ENCODE measurements at places on chromosomes 12 and 14. TPM values are rescaled to one million over a fixed set of nuclear protein-coding genes. Genes with fewer than 3 reads are reported as not detected.

DNA sequence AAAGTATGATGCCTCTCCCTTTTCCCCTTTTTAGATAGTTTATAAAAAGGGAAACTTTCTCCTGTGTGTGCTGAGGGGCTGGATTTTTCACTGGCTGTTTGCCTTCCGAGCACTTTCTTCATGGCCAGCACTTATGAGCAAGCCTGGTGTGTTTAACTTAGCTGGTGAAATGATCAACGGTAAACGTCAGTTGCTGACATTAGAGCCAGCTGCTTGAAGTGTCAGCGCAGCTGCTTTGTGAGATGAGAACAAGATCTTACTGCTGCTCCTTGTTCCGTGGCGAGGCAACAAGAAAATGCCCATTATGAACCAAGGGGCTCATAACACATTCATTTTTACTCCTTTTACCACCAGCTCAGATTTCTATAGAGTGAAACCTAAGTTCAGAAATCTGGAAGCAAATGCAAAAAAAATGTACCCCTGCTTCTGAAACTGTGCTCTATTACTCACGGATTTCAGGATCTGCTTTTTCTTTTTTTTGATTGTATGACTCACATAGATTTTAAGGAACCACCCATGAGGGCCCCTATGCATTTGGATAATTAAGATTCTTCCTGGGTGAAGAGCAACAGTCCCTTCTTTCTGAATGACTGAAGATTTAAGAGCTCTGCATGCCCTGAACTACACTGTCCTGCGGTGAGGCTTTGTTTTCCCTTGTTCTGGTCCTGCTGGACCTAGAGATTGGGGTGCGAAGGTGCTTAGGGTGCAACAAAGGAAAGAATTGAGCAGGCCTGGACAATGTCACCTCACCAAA, 74.3 kb upstream of the CPM start:
- no peak for DNase-seq

GRCh38 chr12:63802012-63802608, 22.4 kb downstream of the RXYLT1 start:
- no peak for DNase-seq

The FGD6 gene
- 0.78 TPM for polyA plus RNA-seq

- DNase-seq = peak; percentile 88
Measured at GRCh38 chr14:95515080-95515489, 1.4 kb downstream of the SYNE3 start.

DNA sequence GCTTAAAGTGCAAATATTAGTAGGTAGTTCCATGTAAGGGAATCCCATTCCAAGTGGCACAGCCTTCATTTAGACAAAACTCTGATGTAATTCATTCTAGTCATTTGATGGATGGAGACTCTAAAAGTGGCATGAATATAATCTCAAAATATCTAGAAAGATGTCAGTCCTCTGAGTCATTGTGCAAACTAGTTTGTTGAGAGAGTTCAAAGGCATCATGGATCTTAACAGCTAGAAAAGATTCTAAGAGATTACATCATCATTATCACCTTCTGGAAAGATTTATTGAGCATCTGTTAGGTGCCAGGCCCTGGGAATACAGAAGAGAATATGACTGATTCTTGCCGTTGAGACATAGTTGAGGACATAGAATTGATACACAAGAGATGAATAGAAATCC, 30.7 kb downstream of the CRADD start:
- DNase-seq = no peak

The KLRK1 gene
- 45.9 TPM for polyA plus RNA-seq

DNA sequence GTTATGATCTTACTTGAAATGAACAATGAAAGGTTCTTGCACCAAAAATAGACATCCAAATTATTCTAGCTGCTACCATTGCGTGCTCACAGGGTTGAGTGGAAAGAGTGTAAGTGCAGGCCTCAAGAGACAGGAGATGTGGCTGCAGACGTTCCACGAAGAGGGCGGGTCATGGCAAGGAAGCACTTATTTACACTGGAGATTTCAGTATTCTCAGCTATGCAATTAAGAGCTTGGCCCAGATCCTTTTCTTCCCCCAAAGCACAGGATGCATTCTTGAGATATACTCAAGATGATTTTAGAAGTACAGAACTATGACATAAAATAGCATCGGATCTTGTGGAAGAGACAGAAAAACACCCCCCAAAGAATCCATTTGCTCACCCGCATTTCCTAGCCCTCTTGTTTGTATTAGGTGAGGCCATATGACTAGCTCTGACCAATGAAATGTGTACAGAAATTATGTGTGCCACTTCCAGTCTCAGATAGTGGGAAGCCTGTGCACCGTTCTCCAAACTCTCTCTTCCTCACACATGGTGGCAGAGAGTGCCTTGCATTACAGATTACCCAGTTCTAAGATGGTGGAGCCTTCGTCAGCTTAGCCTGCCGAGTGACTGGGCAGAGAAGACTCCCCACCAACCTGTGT, 261.4 kb downstream of the TTC8 start:
- no peak for DNase-seq

DNA sequence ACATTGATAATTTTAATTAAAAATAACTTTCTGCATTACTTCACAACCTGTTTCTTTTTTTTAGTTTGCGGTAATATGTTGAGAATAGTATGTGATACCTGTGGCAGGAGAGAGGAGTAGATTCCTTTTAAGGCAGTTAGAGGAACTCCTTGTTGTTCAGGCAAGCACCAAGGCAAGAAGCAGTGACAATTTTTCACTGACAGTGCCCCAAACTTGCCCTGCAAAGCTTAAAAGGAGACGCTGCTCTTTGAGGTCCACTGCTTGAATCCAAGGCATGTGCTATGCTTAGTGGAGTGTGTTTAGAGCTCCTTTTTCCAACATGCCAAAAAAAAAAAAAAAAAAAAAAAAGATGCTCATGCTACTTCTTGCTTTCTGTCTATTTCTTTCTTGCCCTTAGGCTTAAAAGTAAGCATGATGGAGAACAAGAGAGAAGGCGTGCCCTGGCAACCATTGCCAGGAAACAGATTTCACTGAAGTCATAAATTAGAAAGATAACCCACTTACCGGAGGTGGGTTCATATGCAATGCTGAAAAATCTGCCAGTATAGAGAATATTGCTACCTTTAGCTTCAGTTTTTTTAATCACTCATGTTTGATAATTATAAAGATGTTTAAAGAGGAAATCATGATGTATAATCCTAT, 58.3 kb upstream of the DYRK2 start:
- DNase-seq = no peak

The DPF3 gene
- 0.76 TPM for polyA plus RNA-seq

The RASSF9 gene
- 0.86 TPM for polyA plus RNA-seq

GRCh38 chr12:57096099-57096572, 7.2 kb downstream of the NAB2 start:
- DNase-seq = no peak

DNA sequence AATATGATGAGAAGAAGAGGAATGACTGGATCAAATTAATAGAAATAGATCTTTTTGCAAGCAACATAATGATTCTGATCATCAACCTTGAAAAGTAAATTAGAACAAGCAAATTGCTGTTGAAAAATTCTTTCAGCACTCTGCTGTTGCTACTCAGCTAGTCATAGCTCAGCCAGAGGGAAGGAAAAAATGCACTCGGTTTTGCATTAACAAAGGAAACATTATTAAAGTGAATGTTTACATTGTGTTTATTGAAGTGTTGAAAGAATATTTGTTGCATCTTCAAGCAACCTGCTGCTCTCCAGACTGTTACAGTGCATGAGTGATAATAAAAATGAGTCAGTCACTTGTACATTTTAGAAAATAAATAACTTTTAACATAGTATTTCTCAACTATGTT, 26.5 kb downstream of the AP5M1 start:
- no peak for DNase-seq

The GARIN6 gene
- not detected for polyA plus RNA-seq

DNA sequence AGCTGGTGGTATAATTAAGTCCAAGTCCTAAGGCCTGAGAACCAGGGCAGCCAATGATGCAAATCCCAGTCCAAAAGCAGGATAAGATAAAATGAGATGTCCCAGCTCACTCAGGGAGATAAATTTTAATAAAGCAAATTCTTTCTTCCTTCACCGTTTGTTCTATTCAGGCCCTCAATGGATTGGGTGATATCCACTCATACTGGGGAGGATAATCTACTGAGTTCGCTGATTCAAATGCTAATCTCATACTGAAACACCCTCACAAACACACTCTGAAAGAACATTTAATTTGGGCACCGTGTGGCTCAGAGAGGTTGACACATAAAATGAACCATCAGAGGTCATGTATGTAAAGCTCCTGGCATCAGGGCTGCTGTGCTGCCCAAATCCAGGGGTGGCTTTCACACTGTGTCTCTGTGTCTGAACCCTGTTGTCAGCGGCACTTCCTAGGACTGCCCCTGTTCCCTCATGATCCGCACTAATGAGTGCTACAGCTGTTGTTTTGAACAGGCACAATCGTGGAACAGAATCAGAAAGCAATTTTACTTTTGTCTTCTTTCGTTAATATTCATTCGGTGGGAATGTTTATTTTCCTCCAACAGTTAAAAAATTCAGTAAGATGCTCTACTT, 428.5 kb upstream of the FBXO33 start:
- no peak for DNase-seq

GRCh38 chr12:128914908-128915563, 61.8 kb downstream of the GLT1D1 start:
- no peak for DNase-seq

DNA sequence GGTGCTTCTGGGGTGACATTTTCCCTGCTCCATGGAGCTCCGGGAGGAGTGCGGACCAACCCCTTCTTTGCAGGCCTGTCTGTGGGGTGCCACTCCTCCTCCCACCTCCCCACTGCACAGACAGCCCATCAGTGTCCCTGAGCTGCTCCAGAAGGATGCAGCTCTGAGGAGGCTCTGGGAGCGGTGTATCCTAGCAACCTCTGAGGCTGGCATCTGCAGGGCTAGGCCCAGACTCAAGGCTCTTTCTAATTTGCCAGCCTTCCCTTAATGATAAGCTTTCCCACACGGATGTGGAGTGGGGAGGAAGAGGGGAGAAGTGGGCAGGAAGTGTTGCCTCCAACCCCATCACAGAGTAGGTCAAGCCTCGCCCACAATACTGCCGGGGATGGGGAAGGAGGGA, 59.7 kb downstream of the CALM1 start:
- no peak for DNase-seq

The ESPL1 gene
- 0.93 TPM for polyA plus RNA-seq

GRCh38 chr14:24337144-24337823, 2.4 kb upstream of the ADCY4 start:
- DNase-seq = no peak

DNA sequence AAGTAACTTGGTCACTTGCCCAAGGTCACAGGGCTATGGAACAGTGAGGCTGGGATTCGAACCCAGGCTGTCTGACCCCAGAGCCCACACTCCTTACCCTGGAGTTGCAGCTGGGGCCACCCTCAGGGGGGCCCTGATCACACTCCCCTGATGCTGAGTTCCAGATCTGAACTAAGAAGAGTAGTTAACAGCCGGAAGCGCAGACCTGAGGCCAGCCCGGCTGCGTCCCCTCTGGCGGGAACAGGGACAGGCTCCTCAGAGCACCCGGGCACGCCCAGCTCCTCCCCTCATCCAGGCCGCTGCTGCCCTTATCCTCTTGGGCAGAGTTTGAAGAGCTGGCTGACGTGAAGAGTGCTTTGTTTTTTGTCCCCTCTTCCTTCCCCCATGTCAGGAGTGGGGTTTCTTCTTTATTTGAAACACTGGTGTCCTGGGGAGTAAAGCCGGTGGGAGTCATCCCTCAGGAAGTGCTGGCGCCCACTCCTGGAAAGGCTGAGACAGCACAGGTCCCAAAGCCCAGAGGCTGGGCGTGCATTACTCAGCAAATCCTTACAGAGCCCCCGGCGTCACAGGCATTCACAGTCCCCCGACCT, 8.7 kb downstream of the PHB2 start:
- peak; percentile 91 for DNase-seq

GRCh38 chr14:88983755-88984154, 159.3 kb downstream of the TTC8 start:
- no peak for DNase-seq

The NRL gene
- 4.7 TPM for polyA plus RNA-seq

DNA sequence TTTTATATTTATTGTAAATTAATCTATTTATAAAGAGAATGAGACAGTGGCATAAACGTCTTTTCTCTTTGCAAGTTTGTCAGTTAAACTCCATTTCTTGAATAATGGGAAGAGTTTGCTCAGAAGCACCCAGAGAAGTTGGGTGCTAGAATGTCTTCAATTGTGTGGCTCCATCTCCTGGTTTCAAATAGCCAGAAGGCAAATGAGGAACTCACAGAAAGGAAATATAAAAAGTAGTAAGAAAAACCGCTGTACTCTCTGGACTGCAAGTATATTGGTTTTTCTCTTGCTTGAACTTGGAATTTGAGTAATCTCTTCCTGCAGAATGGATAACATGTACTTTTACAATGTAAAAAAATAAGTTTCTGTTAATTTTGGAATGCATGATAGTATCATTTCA, 217.5 kb downstream of the DPY19L2 start:
- DNase-seq = no peak

DNA sequence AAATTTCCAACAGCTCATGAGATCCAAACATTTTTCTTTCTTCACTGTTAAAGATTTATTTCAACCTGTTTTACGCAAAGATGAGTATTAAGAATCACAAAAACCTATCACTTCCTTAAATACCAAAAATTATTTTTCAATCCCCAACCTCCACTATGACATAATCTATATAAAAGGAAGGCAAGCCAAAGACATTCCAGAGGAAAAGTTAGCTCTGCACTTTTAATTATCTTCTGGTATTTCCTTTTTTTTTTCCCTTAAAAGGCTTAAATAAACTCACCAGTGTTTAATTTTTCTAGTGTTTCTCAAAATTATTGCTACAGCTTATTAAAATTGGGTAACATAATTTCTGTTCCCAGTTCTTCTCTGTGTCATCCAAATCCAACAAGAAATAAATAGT, 75.9 kb downstream of the BMP4 start:
- no peak for DNase-seq

The KRT86 gene
- 0.09 TPM for polyA plus RNA-seq

The NRIP2 gene
- polyA plus RNA-seq = 1.3 TPM

DNA sequence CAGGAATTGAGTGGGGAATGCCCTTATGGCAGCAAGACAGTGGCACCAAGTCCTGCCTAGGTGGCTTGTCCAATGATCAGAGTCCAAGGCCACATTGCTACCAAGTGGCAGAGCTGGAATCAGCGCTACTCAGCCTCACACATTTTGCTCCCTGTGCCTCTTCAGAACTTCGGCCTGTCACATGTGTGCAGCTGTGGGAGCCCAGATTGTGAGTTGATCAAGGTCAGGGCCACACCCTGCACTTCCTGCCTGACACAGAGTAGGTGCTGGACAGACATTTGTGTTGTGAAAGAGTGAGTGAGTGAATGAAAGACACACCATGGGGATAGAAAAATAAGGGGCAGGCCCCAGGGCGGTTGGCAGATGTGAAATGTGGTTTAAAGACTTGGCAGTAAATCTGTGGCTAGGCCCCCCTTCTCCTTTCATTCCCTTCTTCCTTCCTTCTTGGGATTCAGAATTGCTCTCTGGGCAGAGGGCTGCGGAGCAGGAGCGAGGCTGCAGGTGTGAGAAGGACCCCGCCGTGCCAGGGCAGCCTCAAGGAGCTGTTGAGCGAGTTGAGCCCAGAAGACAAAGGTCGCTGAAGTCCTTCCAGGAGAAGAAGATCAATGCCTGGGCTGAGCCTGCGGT, 83.5 kb downstream of the SLC25A47 start:
- peak; percentile 83 for DNase-seq
